Activated T-helper 2 cell treated with anti-CD3 and anti-CD28 coated beads, Interferon-gamma antibody, Interleukin-2, Interleukin-4, amounts not matched to agents 10 μg/mL and 5 μg/mL and 100 μg/mL, durations not matched to agents 14 hours and 24 hours and 36 hours (primary cell): ENCODE measurements at places on chromosomes 6 and 20.

GRCh38 chr6:132931313-132931712, 116.9 kb downstream of the RPS12 start:
- DNase-seq = no peak

- DNase-seq = no peak
Observed at GRCh38 chr6:27838945-27839625, 73.1 kb downstream of the OR2B2 start.

DNA sequence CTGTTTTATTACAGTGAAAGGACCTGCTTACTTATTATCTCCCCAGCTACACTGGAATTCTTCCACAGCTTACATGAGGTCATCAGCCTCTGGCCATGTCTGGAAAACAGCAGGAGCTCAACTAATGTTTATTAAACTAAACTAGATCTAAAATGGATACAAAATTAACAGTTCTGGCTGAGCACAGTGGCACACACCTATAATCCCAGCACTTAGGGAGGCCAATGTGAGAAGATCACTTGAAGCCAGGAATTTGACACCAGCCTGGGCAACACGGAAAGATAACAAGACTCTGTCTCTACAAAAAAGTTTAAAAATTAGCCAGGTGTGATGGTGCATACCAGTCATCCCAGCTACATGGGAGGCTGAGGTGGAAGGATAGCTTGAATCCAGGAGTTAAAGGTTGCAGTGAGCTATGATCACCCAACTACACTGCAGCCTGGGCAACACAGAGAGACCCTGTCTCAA, 220.8 kb upstream of the MARCKS start:
- no peak for DNase-seq

- no peak for DNase-seq
Observed at GRCh38 chr6:67639161-67639560, 995.9 kb upstream of the ADGRB3 start.

GRCh38 chr20:59933296-59933848, at the start of gene SYCP2:
Gene SYCP2, minus strand, starts transcription at chr20:59933637. Its CDS starts 11,224 bp downstream, at chr20:59922413.
- DNase-seq = peak; percentile 51

DNA sequence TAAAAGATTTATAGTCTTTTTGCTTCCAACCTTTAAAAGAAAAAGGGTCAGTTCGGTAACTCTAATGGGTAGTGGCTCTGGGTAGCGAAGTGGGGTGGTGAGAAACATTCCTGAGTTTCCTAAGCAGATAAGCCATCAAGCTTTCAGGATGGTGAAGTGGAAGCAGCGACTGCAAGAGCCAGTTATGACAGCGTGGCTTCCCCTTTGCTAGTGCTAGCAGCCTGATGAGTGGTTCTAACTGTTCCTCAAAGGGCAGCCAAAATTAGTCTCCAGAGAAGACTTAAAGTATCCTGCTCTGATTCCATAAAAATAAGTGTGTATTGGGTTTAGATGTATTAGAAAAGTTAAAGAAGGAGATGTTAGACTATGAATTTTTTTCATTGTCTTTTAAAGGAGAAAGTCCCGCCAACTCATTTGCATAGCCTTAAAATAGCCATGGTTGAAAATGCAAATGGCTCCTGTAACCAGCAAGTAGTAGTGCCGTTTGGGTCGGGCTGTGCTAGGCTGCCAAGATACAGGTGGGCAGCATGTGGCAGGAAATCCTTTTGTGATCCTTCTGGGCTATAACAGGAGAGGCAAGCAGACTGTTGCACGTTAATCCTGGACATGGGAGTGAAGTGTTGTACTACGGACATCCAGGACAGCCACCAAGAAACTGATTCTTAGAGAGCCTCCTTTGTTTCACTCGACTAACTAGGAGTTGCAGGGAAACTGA, 18.0 kb downstream of the ELOVL2 start:
- no peak for DNase-seq

- DNase-seq = no peak
Observed at GRCh38 chr6:72560721-72561593, 60.9 kb upstream of the KCNQ5 start.

DNA sequence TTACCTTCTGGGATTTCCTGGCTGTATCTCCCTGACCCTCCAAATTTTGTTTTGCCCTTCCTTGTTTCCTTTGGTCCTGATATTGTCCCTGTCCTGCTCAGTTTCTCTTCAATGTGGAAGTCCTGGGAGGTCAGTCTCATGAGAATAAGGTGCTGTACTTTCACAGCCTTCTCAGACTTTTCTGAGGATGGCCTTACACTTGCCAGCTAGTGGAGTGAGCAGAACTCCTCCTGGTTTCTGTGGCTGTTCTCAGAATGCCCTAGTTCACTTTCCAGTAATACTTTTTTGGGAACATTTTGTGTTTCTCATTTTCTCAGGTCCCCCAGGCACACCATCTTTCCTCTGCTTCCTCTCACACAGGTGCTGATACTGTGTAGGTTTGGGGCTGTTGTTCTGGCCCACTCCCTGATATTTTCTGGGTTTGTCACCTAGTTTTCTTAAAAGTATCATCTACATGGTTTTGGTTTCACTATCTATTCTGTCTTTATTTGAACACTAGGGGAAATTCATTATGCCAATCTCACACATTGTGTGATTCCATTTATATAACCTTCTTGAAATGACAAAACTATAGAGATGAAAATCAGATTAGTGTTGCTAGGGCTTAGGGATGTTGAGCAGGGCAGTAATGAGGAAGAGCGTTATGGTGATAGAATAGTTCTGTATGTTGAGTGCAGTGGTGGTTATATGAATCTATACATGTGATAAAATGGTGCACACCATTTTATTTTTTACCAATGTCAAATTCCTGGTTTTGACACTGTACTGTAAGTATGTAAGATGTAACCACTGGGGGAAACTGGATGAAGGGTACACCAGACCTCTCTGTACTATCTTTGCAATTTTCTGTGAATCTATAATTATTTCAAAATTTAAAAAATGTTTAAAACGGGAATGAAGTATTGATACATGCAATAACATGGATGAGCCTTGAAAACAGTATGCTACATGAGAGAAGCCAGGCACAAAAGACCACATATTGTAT, 27.2 kb upstream of the BRPF3 start:
- DNase-seq = no peak

DNA sequence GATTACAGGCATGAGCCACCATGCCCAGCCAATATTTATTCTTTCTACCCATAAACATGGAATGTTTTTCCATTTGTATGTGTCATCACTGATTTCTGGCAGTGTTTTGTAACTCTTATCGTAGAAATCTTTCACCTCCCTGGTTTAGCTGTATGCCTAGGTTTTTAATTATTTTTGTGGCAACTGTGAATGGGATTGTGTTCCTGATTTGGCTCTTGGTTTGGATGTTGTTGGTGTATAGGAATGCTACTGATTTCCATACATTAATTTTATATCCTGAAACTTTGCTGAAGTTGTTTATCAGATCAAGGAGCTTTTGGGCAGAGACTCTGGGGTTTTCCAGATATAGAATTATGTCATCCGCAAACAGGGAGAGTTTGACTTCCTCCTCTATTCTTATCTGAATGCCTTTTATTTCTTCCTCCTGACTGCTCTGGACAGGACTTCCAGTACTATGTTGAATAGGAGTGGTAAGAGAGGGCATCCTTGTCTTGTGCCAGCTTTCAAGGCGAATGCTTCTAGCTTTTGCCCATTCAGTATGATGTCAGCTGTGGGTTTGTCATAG, 198.6 kb downstream of the ZDHHC14 start:
- DNase-seq = no peak

DNA sequence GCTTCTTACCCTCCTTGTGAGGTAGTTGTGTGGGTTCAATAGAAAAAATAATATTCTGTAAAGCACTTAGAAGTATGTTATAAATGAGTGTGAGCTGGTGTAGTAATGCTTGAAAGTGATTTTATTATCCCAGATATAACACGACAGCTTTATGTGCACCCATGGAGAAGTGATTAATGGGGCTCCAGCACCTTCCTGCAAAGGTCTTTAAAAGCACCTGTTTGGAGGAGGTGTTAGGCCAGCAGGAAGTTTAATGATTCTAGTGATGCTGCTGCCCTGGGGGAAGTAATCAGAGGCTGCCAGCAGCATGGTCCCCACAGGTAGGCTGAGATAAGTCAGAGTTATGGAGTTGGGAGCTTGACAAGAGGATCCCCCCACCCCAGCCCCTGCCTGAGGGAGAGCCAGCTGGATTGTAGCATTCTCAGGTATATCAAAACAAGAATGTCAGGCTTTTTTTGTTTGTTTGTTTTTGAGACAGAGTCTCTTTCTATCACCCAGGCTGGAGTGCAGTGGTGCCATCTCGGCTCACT, 166.3 kb downstream of the PHACTR1 start:
- DNase-seq = no peak

DNA sequence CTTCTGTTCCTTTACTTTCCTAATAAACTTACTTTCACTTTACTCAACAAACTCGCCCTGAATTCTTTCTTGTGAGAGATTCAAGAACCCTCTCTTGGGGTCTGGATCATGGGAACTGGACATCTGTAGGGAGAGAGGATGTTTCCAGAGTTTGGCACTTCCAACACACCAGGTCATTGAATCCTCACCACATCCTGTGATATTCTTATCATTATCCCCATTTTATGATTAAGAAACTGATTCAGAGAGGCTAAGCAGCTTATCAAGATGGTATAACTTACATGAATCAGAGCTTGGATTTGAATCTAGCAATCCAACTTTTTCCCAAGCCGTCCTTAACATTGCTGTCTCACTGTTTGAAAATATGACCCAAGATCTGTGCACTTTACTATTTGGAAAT, 15.5 kb downstream of the PPIL6 start:
- no peak for DNase-seq

- DNase-seq = no peak
Observed at GRCh38 chr6:45686841-45687569, 309.3 kb upstream of the SUPT3H start.

DNA sequence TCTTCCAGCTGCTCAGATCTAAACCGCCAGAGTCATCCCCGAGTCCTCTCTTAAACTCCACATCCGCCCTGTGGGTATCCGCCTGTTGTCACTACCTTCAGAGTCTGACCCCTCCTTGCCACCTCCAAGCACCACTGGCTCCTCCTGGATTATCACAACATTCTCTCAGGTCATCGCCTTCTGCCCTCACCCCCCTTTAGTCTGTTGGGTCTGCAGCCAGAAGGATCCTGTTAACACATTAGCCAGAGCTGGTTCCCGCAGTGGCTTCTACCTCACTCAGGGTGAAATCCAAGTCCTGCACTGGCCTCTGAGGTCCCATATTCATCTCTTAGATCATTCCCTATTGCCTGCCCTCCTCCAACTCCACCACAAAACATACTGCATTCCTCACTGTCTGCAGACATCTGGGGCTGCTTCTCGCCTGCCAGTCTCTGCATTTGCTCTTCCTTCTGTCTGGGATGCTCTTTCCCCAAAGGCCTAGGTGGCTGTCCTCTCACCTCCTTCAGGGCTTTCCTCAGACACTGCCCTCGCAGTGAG, 34.1 kb downstream of the TNXB start:
- DNase-seq = no peak

DNA sequence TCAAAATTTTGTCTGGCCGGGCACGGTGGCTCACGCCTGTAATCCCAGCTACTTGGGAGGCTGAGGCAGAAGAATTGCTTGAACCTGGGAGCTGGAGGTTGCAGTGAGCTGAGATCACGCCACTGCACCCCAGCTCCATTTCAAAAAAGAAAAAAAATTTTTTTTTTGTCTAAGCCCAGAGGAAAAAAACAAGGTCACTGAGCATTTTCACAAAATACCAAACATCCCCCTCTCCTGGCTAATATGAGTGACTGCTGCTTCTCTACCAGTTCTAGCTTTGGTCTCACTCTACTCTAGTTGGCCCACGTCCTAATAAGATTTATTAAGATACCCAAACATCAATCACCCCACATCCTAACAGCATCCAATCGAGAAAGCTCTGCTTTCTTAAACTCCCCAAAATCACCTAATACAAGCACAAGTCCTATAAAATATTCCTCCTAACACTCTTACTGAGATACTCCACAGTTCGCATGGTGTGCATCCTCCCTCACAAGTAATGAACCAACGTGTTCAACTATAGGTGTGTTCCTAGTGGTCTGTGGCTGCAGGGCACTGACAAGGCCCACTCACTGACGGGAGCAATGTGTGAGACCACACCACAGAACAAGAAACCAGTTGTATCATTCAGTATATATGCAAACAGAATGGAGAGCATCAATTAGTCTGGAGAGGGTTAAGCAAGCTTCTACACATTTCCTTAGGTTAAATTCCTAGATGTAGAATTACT, 64.2 kb downstream of the FKBP5 start:
- DNase-seq = no peak

GRCh38 chr6:166877906-166878305, 78.4 kb downstream of the RNASET2 start:
- DNase-seq = no peak

- DNase-seq = no peak
Observed at GRCh38 chr20:54477191-54477955, 2.0 kb downstream of the DOK5 start.

DNA sequence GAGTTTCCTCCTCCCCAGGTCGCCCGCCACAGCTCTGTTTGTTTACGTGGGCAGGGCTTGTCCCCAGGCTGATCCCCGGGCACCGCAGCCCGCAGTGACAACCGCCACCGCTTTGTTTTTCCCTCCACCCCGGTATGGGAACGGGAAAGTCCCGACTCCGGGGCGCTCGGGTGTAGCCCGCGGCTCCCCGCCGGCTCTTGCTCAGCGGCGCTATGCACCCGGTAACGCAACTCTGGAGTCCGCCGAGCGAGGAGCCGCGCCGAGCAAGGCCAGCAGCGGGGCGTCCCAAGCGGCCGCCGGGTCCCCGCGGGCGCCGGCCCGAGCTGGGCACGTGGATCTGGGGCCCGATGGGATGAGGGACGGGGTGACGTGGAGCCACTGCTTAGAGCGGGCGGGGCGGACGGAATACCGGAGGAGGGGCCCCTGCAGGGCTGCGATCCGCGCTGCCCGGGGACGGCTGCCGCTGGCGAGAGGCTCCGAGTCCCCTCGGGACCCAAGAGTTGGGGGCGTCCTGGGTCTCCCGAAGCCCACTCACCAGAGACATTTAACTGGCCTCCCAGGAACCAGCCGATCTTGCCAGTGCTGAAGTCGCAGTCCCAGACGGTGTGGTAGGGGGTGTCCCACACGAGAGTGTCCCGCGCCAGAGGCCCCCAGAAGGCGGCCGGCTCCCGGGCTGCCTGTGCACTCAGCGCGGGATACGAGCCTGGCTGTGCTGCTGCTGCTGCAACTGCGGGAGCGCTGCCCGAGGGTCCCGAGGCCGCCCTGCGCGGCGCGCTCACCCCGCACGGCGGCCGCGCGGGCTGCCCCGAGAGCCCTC, 497 bp downstream of the ACSS1 start:
- DNase-seq = peak; percentile 78

GRCh38 chr6:7087491-7087979, 20.2 kb upstream of the RREB1 start:
- peak; percentile 22 for DNase-seq

DNA sequence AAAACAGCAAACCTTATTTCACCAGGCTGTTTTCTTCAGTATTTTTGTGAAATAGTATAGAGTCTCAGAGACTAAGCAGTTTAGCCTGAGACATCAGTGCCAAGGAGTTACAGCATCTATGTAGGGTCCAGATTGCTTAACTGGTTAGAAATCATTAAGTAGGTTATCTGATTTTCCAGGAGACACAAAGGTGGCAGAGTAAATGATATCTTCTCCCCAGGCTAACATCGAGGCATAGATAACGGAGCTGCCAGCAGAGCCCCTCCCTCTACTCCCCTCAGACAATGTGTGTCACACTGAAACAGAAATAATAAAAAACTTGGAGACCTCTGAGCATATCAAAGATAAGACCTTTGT, 473.0 kb upstream of the CITED2 start:
- no peak for DNase-seq

- DNase-seq = no peak
Observed at GRCh38 chr6:6960571-6961251, 147.1 kb upstream of the RREB1 start.

- no peak for DNase-seq
Observed at GRCh38 chr6:127855542-127856159, 45.2 kb downstream of the THEMIS start.
